HT1080 (cell line): ENCODE measurements at places on chromosomes 12 and 14. TPM values are rescaled to one million over a fixed set of nuclear protein-coding genes. Genes with fewer than 3 reads are reported as not detected.

- peak; percentile 49 for DNase-seq
Observed at GRCh38 chr12:109389146-109389545, 41.4 kb downstream of the MYO1H start.

- DNase-seq = peak; percentile 53
Observed at GRCh38 chr12:52884526-52885293, 20.2 kb downstream of the KRT8 start.

- DNase-seq = no peak
Observed at GRCh38 chr14:78593949-78594348, 423.8 kb downstream of the NRXN3 start.

Gene ZDHHC22
- total RNA-seq = 0.10 TPM in 1 of 2 replicates, not detected in the other

GRCh38 chr14:54727929-54728328 lies 161.0 kb downstream of the SAMD4A start:
- no peak for DNase-seq

Gene PLEKHD1
- not detected in 2 replicates for total RNA-seq

DNA sequence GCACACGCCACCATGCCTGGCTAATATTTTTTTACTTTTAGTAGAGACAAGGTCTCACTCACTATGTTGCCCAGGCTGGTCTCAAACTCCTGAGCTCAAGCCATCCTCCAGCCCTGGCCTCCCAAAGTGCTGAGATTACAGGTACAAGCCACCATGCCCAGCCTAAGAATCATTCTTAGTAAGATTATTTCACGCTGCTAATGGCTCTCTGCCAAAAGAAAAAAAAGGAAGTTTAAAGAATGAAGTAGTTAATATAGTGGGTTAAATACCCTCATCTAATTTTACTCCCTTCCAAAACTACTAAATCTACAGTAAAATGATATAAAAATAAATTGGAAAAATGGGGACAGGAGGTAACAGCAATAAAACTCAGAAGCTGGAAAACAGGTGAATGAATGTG lies 2.6 kb downstream of the ETFRF1 start:
- no peak for DNase-seq

DNA sequence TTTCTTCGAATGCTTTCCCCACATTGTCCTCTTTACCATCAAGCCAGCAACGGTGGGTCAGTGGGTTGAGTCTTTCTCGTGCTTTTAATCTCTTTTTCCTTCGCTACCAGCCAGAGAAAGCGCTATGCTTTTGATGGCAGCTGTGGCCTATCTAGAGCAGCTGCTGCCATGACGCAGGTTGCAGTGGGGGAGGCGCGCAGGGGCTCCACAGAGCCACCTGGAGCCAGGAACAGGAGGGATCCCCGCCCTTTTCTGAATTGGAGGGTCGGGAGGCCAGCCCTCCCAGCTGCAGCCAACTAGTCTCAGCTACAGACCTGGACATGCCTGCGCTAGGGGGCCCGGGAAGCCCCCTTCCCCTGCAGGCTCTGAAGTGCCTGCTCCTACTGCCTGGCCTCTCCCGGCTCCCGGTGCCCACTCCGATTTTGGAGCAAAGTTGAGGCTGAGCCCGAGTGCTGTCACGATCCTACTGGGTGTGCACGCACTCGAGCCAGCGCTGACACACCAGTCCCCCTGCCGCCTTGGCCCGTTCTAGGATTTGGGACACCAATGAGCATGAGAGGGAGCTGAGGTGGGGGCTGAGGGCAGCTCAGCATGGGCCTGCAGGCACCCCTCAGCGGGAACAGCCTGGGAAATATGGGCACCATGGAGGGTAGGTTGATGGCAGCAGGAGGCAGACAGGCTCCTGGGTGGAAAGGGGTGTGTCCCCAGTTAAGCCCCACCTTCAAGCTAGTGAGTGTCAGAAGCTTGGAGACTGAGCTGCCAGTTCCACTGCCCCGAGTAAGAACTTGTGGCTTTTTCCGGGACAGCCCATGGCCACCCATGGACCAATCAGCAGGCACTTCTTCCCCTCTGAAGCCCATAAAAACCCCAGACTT lies 784.2 kb downstream of the SLC6A15 start:
- no peak for DNase-seq

- no peak for DNase-seq
Observed at GRCh38 chr14:90969531-90970166, 90.8 kb downstream of the RPS6KA5 start.

- DNase-seq = no peak
Observed at GRCh38 chr14:94021416-94022157, 4.6 kb upstream of the OTUB2 start.

DNA sequence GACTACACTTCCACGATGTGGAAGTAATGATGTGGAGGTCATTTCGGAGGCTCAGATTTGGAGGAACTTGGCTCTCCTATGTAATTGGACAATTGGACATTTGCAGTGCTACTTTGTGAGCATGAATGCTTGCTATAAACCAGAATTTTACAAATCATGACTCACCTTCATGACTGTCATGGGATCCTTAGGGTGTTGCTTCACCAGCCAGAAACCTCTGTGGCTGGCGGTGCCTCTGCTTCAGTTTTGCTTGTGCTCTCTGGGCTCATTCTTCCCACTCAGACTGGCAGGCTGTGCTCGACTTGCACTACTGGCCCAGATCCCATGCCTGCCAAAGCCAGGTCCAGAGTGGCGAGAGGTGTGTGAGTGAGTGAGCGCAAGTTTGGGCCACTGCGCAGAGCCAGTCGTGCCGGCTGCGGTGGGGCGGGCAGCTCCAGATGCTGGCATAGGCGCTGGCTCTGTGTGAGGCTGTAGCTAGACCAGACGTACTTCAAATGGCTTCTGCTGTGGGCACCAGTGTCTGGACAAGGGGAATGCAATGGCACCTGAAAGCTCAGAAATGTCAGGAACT lies 387.8 kb downstream of the AEBP2 start:
- DNase-seq = peak; percentile 7

Gene RNASE12
- not detected in 2 replicates for total RNA-seq

DNA sequence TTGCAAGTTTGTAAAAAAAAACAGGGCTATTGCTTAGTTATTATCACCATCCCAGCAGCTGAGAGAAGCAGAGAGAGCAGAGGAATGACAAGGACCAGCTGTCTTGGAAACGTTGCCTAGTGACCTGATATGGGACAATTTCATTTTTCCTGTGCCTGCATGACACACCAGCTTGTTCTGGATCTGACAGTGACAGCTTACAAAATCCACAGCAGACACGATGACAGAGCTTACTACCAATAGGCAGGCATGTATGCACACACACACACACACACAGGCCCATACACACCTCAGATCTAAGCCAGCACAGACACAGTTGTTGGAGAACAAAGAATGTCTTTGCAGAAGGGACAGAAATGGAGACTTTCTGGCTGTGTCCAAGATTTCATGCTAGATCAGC lies 25.4 kb downstream of the HSPB8 start:
- DNase-seq = no peak

Gene SNRNP35
- 12.8 and 16.6 TPM in 2 replicates for total RNA-seq
